ENCODE measurements at places on chromosomes 5 and 9.

DNA sequence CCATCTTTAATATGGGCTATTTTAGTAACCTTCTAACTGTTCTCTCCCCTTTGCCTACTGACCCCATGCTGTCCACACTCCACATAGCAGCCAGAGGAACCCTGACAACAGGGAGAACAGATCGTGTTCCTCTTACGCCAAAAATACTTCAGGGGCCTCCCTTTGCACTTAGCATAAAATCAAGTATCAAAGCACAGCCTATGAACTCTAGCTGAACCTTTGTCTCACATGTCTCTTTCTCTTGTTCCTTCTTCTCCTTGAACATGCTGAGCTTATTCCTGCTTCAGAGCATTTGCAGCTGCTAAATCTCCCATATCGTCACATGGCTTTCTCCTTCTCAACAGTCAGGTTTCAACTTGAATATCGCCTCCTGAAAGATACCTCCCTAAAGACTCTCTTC, 698.8 kb upstream of the C9orf72 start:
- no peak for DNase-seq

GRCh38 chr9:78592811-78593210, 295.9 kb downstream of the PSAT1 start:
- no peak for DNase-seq

- no peak for DNase-seq
These were observed 12.5 kb upstream of the BTF3 start for GRCh38 chr5:73485715-73486114.

DNA sequence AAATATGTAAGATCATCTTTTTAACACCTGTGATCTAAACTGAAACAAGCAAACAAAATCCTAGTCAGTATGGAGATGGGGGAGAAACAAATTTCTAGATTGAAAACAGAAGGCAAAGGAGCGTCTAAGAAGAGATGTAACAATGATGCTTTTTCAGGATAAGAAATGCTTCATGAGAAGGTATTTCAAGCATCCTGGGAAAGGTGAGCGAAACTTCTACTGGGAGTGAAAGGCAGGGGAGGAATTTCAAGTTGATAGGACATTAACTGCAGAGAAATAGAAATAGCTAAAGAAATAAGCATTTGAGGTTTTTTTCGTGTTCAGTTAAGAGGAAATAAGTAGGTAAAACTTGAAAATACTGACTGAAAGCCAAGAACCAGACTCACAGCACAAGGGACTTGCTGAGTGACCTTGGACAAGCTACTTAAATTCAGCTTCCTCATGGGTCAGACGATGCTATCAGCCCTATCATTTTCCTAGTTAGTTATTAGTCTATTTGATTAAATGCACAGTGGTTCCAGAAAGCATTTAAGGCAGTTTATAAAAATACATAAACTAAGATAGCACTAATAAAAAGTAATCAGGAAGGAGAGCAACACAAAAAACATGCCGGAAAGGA, 406.3 kb downstream of the PDE4D start:
- no peak for DNase-seq

- no peak for DNase-seq
These were observed 926.1 kb upstream of the DMAC1 start for GRCh38 chr9:8725635-8726034.

GRCh38 chr5:179273441-179274145, 71.7 kb downstream of the ADAMTS2 start:
- DNase-seq: no peak
